Progenitor cell of endocrine pancreas (in vitro differentiated cells): ENCODE measurements at places on chromosomes 6 and 20.
A peak's percentile ranks its signal among the peaks of the same experiment; 100 is the strongest.

DNA sequence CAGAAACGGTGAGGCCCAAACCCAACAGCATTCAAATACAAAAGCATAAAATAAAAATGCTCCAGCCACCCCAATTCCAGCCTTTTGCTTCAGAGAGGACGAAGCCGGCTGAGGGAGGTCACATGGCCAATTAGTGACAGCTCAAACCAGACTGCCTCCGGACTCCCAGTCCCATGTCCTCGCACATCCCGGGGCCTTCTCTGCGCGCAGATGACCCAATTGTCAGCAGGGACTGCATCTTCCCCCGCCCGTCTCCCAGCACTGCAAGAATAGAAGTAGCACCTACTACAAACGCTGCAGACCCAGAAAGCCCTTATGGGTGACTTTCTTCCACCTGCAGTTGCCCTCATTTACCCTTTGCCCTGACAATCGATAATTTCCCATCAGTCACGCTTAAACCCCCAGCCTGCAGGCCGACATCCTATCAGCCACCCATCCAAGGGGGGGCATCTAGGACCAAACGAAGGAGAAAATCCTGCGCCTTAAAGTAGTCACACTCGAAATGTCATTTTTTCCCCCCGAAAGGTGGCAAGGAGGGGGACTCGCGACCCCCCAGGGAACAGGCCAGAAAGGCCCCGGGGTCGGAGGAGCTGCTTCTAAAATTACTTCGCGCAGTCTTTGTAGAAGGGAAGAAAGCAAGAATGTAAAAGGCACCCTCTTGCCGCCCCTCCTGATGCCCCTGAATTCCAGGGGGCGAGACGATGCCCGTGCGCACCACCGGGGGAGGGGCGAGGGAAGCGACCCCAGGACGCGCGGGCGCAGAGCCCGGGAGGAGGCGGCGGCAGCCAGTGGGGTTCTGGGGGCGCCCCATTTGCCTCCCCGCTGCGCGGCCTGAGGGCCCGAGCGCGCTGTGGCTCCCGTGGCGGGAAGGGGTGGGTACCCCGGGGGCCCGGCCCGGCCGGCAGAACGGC, 792 bp downstream of the SLC23A2 start:
- peak; percentile 10 for DNase-seq

DNA sequence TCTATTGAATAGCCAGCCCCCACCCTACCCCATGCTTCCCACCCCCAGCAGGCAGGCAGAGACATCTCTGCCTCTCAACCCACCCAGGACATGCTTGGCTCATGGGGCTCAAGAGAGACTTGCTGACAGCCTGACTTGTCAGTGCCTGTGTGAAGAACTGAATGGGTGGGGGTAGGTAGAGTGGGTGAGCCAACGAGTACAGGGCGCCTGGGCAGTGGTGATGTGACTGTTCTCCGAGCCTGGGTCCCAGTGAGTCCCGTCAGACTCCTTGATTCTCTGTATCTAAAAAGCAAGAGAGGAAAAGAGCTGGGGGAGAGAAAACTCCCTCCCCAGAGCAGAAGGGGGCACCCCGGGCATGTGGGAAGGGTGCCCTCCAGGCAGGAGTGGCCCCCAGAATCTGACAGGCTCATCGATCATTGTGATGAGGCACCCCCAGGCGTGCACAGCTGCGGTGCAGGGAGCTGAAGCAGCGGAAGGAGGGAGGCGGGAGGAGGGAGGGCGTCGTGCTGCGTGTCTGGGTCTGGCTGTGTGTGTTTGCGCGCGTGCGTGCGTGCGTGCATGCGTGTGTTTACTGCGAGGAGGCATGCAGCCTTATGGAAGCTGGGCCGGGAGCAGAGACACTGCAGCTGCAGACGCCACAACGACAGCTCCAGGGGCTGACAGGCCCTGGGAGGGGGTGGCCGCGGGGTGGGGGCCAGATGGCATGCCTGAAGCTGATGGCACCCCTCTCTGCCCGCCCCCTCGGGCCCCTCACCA, 40.2 kb downstream of the FOXP4 start:
- no peak for DNase-seq

DNA sequence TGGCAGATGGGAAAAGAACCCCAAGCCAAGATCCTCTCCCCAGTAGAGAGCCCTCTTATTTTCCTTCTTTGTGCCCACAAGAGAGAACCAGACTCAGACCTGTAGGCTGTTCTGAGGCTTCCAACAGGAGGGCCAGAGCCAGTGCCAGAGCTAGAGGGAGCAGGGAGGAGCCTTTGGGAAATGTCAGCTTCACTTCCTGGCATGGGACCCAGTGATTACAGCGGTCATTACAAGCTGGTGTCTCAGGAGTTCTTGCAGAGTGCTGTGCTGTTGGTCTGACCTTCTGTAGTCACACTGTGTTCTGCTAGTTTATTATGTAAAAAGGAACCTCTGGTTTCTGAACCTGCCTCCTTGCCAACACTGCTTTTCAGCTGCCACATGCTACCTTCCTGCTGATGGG, 38.9 kb downstream of the STK35 start:
- no peak for DNase-seq

GRCh38 chr6:138805016-138805765, 9.3 kb downstream of the ECT2L start:
- DNase-seq: no peak

GRCh38 chr6:146682919-146683318, 84.1 kb downstream of the ADGB start:
- DNase-seq: no peak

- no peak for DNase-seq
Observed at GRCh38 chr6:20302702-20303251, 90.5 kb upstream of the MBOAT1 start.

- no peak for DNase-seq
Observed at GRCh38 chr6:136015531-136015930, 164.0 kb downstream of the PDE7B start.

DNA sequence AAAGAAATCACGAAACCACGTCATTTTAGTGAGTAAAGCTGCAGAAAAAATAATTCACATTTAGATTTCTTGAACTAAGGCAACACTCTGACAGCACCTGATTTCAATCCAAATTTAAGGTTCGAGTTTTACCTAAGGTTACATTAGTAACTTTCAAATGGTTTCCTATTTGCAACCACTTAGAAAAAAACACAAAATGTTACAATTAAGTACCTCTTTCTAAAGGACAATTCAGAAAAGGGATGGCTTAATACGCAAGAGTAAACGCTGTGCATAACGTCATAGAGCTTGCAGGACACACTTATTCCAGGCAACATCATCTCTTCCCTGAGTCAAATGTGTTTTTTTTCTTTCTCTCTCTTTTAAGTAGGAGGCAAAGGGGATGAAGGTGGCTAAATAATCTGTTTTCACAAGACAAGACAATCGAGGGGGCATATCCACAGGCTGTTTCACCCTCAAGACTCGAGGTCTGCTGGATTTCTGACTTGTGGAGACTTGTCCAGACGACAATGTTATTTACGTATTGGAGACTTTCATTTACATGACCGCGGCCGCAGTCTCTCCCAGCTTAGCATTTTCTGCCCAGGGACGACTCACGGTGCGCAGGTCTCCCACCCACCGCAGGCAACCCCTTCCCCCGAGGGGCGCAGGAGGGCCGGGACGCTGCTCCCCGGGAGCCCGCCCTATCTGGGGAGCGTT, 86.0 kb downstream of the SESN1 start:
- DNase-seq: no peak

GRCh38 chr6:142361345-142361744, 59.5 kb downstream of the ADGRG6 start:
- DNase-seq: no peak

DNA sequence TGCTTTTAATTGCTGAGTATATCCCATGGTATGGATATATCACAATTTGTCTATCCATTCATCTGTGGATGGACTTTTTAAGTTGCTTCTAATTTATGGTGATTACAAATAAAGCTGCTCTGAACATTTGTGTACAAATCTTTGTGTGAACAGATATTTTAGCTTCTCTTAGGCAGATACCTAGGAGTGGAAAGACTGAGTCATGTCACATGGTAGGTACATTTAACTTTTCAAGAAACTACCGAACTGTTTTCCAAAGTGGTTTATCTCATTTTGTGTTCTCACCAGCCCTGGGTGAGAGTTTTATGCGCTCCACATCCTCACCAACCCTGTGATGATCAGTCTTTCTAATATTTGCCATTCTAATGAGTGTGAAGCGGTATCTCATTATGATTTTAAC, 31.0 kb upstream of the ZNFX1 start:
- DNase-seq: no peak

DNA sequence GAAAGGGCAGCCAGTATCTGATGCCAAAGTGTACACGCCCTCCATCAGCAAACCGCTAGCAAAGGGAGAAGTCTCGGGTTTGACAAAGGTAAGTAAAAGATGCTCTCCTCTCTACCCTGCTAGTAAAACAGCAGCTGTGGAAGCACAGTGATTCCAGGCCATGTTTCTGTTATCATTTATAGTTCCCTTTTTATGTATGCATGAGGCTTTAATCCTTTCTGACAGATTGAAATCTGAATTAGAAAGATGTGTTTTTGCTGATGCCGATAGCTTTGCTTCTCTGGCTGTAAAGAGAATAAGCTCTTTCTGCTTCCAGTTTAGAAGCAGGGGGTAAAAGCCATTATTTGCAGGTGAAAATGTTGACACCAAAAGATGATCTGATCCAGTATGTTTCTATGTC, 392.4 kb upstream of the SOX4 start:
- DNase-seq: no peak

DNA sequence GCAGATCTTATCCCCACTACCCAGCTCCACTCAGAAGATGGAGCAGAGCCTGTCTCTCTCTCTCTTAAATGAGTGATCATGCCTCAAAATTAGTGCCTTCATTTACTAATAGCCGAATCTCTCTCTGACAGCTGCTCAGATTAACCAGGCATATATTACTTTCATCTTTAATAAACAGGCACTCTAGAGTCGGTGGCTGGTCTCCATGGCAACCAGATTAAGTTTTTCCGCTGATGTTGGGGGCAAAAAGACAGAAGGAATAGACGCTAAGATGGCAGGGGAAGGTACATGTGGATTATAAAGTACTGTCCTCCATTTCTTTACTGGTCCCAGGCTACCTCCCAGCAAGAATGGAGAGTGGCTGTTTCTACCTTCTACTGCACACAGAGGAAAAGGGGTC, 121.6 kb downstream of the QRSL1 start:
- no peak for DNase-seq

DNA sequence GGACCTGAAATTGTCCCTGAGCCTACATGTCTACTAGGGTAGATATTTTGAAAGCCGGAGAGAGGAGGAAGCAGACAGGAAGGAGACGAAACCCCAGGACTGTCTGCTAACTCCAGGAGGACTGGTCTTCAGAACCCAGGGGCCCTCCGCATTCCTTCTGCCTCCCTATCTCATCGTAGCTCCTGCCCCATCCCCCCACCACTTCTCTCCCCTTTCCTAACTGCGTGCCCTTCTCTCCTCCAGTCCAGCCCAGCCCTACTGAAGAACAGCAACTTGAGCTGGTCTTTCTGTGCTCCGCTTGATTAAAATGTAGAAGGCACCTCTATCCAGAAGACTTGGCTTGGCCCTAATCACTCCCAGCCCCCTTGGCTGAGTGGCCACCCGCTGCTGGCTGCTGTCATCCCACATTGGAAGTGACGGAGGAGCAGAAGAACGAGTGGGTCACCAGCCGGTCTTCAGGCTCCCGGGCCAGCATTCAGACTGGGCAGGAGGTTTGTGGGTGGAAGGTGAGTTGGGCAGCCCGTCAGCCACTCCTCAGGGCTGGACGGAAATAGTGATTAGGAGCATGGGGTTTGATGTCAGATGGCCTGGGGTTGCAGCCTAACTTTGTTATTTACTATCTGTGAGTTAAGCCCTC, 28.8 kb upstream of the ANGPT4 start:
- no peak for DNase-seq

DNA sequence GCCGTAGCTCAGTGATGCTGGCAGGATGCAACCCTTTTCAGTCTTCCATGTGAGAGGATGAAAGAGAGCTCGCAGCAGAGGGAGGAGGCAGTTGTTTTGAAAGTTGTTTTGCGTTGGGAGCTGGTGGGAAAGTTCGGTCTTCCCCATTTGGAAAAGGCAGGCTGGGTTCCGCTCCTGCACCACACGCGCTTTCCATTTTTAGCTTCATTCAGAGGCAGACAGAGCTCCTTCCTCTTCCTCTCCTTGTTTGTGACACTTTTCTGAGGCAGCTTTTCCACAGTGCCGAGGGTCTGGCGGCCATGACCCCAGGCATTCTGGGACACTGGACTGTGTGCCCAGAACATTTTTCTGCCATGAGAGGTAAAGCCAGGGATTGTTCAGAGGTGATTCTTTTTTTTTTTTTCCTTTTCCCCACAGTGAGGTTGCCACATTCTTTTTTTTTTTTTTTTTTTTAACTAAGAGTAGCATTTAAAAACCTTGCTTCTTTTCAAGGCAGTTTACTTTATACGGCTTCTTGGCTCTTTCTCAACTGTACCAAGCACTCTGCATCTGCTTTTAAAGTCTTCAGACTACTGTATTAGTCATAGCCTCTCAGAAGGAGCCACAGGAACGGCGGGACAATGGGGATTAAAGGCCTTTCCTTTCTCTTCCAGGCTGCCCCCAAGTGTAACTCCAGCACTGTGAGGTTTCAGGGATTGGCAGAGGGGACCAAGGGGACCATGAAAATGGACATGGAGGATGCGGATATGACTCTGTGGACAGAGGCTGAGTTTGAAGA, 1.6 kb downstream of the PRDM1 start:
- no peak for DNase-seq

- no peak for DNase-seq
Observed at GRCh38 chr6:64040113-64040512, 404.5 kb downstream of the PHF3 start.

DNA sequence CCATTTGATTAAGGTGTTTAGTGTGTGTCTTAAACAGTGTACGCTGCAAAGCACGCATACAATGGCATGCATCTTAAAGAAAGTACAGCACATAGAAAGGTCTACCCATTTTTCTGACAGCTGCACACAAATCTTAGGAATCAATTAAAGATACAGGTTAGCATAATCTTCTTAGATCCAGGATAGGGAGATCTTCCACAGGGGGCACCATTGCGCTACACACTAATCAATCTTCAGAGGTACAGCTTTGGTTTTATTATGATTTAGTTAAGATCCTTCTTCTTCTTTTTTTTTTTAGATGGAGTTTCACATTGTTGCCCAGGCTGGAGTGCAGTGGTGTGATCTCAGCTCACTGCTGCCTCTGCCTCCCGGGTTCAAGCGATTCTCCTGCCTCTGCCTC, 63.7 kb upstream of the BEND3 start:
- DNase-seq: no peak

GRCh38 chr20:19658137-19658536, 99.9 kb upstream of the RIN2 start:
- DNase-seq: no peak
